ENCODE measurements at places on chromosomes 1 and 21.

GRCh38 chr21:28240586-28240985 is 752.1 kb downstream of the LTN1 start:
- no peak for DNase-seq

DNA sequence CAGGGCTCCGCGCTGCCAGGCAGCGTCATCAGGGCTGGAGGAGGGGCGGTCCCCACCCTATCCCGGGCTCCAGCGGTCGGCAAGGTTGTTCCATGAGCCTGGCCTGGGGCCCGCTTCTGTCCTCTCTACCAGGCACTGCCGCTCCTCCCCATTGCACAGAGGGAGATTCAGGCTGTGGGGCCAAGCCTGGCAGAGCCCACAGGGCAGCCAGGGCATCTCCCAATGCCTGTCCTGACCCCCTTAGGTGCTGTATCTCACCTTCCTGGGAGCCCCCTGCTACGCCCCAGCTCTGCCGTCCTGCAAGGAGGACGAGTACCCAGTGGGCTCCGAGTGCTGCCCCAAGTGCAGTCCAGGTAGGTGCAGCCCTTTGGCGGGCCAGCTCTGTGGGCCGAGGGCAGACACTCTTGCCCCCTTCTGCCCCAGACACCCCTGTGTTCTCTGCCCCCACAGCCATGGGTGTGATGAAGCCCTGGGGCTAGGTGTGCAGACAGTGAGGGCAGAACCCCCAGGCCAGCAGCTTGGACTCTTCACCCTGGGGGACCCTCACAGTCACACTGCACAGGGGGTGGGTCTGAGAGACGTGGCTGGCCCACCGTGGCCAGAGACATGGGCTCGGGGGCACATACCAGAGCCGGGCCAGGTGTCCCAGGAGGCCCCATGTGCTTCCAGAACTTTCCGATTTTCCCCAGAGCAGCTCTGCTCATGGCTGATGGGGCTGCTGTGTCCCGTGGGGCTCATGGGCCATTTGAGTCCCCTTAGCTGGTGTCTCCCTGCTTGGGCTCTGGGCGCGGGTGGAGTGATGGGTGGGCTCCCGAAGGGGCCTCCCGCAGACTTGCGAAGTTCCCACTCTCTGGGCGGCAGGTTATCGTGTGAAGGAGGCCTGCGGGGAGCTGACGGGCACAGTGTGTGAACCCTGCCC is 1.6 kb downstream of the TNFRSF14 start:
- no peak for DNase-seq

GRCh38 chr1:107328087-107328486 is 187.2 kb downstream of the NTNG1 start:
- no peak for DNase-seq

DNA sequence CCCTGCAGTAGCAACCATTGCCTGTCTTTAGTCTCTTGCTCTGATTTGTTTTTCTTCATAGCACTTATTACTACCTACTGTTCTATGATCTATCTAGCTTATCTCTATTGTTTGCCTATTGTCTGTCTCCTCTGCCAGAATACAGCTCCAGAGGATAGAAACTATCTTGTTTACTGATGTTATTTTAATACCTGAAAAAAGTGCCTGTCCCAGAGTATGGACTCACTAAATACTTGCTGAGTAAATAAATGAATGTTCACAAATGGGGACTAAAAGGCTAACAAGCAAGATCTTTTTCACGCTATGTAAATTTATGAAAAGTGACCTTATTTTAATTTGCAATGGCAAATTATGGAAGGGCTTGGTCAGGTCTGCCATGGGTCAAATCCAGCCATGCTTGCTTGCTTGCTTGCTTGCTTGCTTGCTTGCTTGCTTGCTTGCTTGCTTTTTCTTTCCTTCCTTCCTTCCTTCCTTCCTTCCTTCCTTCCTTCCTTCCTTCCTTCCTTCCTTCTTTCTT is 145.3 kb downstream of the TGFB2 start:
- DNase-seq = no peak

DNA sequence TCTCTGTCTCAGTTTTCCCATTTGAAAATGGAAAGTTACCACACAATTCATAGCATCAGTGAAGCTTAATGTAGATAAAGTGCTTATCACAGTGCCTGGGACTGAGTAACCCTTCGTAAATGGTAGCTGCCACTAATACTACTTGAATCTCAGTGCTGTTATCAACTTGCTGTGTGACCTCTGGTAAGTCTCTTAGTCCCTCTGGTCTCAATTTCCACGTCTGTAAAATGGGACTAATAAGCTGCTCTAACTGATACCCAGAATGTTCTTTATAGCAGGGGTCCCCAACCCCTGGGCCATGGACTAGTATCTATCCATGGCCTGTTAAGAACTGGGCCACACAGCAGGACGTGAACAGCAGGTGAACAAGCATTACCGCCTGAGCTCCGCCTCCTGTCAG is 7.7 kb downstream of the SERINC2 start:
- no peak for DNase-seq

- DNase-seq = no peak
These were observed 89.5 kb downstream of the XCL2 start for GRCh38 chr1:168454211-168454815.

- DNase-seq = no peak
These were observed 178.4 kb upstream of the UBE2U start for GRCh38 chr1:64025051-64025450.

DNA sequence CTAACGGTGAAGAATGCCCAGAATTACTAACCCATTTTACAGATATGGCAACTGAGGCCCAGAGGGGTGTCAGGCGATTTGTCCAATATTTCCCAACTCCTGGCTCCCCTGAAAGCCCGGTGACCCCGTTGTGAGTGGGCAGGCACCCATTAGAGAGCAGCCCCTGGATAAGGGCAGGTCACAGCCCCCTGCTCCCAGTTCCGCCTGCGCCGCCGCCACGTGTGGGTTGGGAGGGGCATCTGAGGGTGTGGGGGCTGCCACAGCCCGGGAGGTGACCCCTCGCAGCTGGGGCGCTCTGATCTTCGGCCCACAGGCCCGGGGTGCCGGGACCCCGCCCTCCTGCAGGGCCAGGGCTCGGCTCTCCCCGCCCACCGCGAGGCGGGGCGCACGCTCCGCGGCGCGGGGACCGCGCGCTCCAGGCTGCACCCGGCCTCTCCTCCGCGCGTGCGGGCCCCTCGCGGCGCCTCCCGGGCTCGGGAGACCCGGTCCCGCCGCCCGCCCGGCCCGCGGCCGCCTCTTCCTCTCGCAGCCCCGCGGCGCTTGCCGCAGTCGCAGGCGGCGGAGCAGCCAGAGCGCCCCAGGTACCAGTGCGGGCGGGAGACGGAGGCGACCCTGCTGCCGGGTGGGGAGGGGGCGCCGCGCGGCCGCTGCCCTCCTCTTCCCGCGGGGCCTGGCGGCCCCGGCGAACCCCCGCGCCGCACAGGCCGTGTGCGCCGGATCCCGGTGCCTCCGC is at the start of gene HTR6:
HTR6 (plus strand) TSS at position 423 of the 733 bp plus-strand sequence. CDS start 879 bp downstream, outside the sequence.
- DNase-seq = no peak

DNA sequence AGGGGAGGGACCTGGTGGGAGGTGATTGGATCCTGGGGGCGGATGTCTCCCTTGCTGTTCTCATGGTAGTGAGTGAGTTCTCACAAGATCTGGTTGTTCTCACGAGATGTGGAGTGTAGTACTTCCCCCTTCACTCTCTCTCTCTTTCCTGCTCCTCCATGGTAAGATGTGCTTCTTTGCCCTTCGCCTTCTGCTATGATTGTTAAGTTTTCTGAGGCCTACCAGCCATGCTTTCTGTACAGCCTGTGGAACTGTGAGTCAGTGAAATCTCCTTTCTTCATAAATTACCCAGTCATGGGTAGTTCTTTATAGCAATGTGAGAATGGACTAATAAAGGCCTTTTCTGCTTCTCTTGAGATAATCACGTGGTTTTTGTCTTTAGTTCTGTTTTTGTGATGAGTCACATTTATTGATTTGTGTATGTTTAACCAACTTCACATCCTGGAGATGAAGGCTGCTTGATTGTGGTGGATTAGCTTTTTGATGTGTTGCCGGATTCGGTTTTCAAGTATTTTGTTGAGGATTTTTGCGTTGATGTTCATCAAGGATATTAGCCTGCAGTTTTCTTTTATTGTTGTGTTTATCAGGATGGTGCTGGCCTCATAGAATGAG is 45.5 kb downstream of the RABGAP1L start:
- DNase-seq = peak; percentile 33

DNA sequence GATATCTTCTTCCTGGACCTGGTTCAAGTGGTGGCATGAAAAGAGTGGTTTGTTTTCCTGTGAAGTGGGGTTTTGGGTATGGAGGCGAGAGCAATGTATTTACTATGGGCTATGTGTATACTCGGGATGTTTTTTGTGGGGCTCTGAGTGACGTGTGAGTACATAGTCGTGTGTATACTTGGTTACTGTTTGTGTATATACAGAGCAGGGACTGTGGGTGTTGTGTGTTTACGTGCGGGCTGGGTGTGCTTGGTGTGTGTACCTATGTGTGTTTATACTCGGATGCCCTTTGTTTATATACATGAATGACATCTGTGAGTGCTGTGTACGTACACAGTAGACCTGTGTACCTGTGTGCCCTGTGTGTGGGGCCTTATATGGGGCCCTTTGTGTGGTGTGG is 50.0 kb downstream of the YARS1 start:
- no peak for DNase-seq

DNA sequence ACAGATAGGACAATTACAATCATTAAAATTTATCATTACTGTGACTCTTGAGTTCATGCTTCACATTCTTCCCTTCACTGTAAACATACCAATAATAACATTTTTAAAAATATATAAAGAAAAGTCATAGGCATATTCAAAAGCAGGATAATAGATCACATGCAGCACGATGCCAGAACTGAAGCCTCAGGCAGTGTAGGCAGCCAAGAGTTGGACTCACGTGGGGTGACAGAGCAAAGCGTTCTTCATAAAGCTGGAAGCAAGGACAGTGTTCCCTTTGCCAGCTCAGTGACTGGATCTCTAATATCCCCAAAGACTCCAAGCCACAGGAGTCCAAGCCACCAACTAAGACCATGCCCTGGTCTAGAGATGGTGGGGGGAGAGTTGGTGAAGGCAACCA is 77.7 kb downstream of the ODF2L start:
- no peak for DNase-seq

DNA sequence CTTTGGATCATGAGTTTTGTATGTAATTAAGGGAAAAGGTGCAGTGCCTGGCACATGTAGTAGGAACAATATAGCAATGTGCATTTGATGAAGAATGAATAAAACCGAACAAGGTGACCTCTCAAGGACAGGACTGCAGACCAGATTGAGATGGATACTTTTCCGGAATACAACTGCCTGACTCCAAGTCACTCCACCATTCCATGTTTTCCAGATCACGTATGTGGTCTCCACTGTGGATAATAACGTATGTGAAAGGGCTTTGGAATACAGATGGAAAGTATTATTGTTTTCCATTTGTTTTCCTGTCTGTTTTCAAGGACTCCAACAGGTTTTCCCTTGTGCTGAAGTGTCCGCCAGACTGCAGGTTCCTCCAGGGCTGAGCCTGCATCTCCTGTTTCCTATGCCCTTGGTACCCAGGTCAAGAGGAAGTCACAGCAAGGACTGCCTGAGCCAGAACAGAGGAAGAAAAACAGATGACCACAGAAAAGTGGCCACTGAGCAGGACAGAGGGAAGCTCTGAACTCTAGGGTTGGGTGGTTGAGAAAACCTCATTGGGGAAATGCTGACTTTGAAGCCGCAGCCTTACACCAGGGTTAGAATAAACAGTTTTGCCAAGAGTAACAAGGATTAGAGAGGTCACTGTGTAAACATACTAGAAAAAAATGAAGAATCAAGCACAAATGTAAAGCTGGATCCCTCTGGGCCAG is 4.0 kb downstream of the CFAP45 start:
- peak; percentile 32 for DNase-seq
